ENCODE measurements at places on chromosomes 6 and 20.

- no peak for DNase-seq
Measured at GRCh38 chr6:82066196-82066595, 181.3 kb downstream of the IBTK start.

DNA sequence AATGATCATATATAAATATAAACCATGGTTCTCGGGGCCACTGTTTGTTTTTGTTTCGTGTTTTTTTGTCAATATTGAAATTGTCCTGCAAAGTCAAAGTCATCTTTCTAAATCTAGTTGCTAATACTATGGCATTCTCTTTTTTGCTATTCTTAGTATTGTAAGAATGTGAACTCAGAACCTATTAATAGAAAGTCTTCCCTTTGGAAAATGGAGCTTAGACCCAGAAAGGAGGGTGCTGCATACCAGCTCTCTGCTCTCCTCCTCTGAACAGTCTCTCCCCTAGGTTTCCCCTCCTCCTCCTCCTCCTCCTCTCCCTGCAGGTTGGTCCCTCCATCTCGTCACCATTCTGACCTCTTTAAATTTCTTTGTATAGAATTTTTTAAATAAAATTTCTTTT, 150.4 kb upstream of the CCN2 start:
- DNase-seq = no peak

GRCh38 chr6:40524797-40525585, 62.2 kb downstream of the LRFN2 start:
- no peak for DNase-seq

DNA sequence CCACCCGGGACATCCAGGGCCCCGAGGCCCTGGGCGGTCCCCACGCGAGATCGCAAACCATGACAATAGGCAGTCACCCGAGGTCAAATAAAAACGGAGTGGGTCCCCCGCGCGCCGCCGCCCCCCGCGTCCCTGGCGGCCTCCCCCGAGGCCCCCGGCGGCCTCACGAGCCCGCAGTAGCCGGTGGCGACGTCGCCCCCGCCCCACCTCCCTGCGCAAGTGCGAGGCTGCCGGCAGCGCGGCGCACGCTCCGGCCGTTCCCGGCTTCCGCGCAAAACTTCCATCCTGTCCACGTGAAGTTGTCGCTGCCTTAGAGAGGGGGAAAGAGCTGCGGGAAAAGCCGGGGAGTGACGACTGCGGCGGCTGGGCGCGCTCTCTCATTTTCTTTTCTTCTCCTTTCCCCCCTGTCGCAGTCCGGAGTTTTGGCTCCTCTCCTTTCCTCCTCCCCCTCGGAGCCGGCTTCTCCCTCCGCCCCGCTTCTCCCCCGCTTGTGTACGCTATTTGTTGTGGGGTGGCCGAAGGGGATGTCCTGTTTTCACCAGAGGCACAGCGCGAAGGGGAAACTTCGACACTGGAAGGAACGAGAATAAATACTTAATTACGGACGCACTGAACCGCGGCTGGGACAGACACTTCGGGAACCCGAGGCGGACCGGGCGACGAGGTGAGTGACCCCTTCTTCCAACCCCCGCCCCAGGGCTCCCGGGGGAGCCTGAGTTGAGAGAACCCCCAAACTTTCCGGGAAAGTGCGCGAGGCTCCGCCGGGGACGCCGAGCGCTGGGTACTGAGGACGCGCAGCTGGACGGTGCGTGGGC, at the start of gene EYA4:
TSS of gene EYA4 (plus strand) at position 272 of the 815 bp plus-strand sequence. CDS start 33,424 bp downstream, outside the sequence.
- no peak for DNase-seq

- DNase-seq = no peak
Measured at GRCh38 chr20:58691773-58692578, 624 bp upstream of the NPEPL1 start.

- peak; percentile 65 for DNase-seq
Measured at GRCh38 chr20:45970646-45971424, 1.2 kb downstream of the ZNF335 start.

DNA sequence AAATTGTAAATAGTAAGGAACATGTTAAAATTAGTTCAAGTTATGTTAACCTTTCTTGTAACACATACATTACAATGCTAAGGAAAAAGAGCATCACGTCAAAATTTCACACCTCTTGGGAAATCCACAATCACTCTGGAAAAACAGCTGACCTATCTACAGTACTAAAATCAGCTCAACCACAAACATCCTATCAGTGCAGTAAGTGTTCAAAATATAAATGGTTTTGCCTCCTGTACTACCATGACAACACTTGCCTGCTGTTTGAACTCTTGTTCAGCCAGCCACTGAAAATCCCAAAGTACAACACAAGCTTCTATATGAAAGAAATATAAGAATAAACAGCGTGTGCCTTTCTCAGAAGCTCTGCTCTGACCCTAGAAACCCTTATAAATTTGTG, 83.5 kb upstream of the PLN start:
- DNase-seq = no peak

DNA sequence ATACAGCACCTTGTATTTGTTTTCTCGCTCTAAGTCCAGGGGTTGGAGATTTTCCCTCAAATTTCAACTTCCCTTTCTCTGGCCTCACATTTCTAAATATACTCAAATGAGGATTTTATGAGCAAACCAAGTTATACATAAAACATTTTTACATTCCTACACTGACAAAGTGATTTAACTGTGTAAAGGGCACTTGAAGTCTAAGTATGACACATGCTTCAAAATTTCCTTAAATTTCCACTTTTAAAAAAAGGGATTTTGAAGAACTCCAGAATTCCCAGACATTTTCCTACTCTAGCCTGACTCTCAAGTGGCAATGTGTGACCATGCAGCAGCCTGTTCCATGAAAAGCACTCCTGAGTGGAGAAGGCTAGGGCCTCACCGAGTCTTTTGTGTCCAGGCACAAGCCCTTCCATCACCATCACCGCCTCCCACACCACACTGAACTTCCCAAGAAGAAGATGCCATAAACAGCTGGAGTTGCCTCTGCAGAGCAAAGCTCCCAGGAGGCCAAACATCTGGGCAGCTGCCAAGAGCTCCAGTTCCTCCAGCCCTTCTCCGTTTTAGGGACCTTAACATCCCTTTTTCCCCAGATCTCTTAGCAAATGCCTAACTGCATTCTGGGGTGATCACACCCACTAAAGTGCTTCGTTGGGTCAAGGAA, 68.9 kb downstream of the NCR2 start:
- no peak for DNase-seq

GRCh38 chr6:35202066-35202546, 11.7 kb upstream of the SCUBE3 start:
- no peak for DNase-seq

- no peak for DNase-seq
Measured at GRCh38 chr20:25037288-25038102, 20.4 kb downstream of the ACSS1 start.

GRCh38 chr6:108441141-108441540, 119.6 kb upstream of the FOXO3 start:
- DNase-seq = no peak

- DNase-seq = no peak
Measured at GRCh38 chr20:49336786-49337185, 58.9 kb upstream of the ZNFX1 start.

- DNase-seq = peak; percentile 94
Measured at GRCh38 chr20:62382306-62383198, 4.4 kb upstream of the RPS21 start.

DNA sequence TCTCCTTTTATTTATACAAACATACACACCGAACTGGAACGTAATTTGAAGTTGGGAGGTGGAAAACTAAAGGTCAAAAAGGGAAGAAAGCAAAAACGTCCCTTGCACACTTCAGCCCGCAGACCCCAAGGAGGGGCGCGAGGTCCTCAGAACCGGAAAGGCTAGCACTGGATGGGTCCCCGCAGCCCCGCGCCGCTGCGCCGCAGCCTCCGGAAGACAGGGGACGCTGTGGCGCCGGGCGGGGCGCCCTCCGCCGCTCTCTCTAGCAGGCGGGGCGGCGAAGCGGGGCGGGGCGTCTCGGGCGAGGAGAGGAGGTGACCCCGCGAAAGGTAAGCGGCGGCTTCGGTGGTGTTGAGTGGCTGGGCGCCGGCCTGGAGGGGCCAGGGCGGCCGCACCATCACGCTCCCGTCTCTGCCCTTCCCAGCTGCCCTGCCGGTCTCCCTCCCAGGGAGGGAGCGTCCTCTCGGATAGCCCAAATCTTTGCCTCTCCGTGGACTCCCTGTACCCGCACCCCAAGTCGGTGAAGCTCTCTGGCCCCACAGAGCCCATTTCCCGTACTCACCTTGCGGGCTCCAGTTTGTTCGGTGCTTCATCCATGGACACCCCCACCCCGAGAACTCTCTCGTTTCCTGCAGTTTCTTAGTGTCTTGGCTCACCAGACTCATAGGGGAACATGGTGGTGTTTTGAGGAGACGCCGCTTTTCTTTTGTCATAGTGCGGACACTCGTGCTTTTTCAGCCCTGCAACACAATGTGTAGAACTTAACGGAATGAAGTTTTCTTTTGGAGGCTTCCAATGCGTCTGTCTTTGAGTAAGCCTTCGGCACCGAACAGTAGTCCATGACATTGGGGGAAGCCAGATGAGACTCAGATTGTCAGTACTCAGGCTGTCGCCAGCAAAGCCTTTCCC, at the start of gene SMIM8:
TSS of gene SMIM8 (plus strand) at position 285 of the 909 bp plus-strand sequence. CDS start 14,444 bp downstream, outside the sequence.
- peak; percentile 86 for DNase-seq

DNA sequence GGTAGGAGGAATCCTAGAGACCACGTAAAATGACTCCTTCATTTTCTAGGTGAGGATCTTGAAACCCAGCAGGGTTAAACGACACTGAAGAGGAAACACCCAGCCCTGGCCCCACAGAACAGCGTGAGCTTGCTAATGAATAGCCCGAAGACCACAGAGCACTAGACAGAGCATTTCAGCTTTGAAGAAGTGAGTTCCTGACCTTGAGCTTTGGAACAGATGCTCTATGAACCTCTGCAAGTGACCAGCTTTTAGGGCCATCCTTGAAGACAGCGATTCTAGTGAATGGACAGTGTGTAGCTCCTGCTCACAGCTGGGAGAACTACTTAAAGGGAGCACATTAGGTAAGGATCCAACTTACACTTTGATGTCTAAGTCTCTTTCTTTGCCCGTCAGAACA, 74.0 kb upstream of the FRMD1 start:
- no peak for DNase-seq

DNA sequence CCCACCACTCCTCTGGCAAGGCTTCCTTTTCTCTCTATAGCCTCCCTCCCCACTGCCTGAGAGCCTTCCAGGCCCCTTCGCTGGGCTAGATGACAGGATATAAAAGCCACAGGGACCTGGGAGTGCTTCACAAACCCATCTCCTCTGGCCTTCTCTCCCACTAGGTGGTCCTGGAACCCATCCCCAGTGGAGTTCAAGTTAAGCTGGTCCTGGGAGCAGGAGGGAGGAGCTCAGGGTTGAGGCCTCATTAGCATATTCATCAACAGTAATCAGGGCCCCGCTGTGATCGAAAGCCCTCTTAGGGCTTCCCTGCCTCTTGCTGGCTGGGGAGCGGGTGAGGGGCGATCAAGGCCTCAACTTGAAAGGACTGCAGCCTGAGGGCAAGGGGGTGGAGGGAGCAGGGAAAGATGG, 9.1 kb downstream of the EBF4 start:
- DNase-seq = no peak

DNA sequence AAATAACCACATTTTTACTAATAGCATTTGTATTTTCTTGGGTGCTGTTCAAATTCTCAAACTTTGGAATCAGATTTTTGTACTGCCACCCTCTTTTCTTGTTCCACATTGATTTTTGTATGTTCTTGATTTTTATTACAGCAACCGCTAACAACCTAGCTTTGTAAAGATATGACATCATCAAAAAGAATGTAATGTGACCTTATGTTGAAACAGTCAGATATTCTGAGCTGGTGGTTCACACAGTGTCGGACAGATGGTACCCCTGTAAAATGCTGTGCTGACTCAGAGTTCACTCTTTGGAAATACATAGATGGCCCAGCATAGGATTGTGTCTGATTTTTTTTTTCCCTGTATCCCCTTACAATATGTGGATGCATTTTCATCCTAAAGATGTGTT, 118.9 kb downstream of the QKI start:
- DNase-seq = no peak

DNA sequence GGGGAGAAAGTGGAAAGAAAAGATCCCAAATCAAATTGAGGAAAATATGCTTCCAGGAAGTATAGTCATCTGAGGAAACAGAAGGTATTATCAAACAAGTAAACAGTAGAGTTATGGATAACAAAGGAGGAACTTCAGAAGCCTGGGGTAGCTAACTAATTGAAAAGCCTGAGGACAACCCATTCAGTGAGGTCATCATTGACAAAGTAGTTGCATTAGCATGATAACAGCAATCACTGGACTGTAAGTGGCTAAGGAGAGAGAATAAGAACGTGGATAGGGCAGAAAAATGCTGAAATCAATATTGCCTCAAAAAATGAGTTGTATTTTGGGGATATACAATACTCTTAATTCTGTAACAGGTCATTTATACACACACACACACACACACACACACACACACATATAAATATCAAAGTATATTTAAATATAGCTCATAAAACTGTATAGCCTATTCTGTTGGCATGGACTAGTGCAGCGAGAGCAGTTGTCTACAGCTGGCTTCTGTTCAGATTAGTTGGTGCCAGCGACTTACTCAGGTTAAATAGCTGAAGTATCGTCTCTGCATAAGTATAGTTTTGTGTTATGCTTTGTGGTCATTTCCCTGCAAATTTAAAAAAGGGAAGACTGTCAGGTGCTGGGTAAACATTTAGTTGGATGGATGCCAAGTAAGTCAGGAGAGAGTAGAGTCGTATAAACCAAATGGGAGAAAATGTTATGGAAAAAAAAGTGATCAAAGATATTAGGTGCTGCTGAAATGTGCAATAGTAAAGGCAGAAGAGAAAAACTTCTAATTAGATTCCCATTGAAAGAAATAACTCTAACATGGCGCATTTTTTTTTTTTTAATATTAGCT, 33.8 kb upstream of the CTAGE9 start:
- no peak for DNase-seq

- DNase-seq = peak; percentile 38
Measured at GRCh38 chr6:45714741-45715507, 300.7 kb downstream of the CLIC5 start.

DNA sequence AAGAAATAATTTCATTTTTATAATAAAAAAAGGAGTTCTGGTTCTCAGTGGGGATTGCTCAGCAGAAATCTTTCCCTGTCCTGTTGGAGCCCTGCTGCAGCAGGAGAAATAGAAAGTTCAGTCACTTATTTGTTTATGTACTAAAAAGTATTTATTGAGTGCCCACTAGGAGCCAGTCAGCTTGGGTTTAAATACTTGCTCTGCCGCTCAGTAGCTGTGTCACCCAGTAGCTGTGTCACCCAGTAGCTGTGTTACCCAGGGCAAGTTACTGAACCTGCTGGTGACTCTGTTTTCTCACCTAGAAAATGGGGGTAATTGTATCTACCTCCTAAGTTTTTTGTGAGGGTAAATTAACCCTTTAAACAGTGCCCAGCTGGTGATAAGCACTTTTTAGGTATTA, 32.9 kb downstream of the FOXF2 start:
- DNase-seq = no peak

GRCh38 chr6:99019381-99019780, 71.6 kb upstream of the FBXL4 start:
- no peak for DNase-seq

GRCh38 chr6:142702501-142703460, 242.2 kb downstream of the HIVEP2 start:
- peak; percentile 23 for DNase-seq

GRCh38 chr6:57421503-57421902, 104.1 kb downstream of the PRIM2 start:
- DNase-seq = no peak

Measured in Peyer's patch (tissue), 4 donors.